Spinal cord (tissue), 10 donors: ENCODE measurements at places on chromosomes 5 and 9.

DNA sequence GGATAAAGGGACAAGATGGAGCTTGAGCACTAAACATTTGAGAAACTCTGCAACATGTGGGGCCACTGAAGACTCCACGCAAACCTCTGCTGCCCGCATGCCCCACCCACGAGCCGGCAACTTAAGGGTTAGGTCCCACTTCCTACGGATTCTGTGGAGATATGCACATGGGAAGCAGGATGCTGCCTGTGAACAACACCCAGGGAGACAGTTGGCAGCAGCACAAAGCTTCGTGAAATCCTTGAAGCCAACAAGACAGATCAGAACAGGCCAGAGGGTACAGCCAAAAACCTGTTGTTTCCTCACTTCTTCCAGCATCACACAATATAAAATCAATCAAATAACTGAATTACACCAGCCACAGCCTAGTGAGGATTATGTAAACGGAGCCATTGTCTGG, 270.4 kb downstream of the ENC1 start:
- no peaks in the 10 kb centered on the region for H3K27me3 ChIP-seq
- DNase-seq, result no peak
- H3K36me3 ChIP-seq, result no peaks in the 10 kb centered on the region
- H3K4me3 ChIP-seq, result no peak overlapping the region
- peaks cover 25% of the 10 kb centered on the region for H3K4me1 ChIP-seq
- H3K27ac ChIP-seq, result no peak overlapping the region

DNA sequence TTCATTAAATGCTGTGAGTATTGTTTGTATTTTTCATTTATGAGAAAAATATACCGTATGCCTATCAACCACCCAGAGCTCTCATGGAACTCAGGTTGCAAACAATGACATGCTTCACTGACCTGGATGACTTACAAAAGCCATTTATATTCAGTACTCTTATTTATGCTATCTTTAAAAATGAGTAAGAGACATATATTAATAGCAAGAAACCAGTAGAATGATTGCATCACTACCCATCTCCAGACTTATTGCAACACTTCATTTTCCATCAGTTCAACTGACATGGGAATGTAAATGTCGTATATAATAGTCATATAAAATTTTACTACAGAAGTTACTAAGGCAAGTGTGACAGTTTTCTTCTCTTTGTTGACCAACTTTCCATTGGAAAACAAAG, 69.1 kb downstream of the OTP start:
- no peaks in the 10 kb centered on the region for H3K27me3 ChIP-seq
- no peaks in the 10 kb centered on the region for H3K4me1 ChIP-seq
- H3K4me3 ChIP-seq, result no peak overlapping the region
- no peaks in the 10 kb centered on the region for H3K36me3 ChIP-seq
- no peak for DNase-seq
- H3K27ac ChIP-seq, result no peak overlapping the region

GRCh38 chr5:103120607-103121200, 603 bp downstream of the PPIP5K2 start:
- DNase-seq, result no peak
- no peaks in the 10 kb centered on the region for H3K27me3 ChIP-seq
- no peaks in the 10 kb centered on the region for H3K36me3 ChIP-seq

GRCh38 chr5:147454996-147455677, 54.7 kb downstream of the DPYSL3 start:
- no peaks in the 10 kb centered on the region for H3K36me3 ChIP-seq
- no peaks in the 10 kb centered on the region for H3K27me3 ChIP-seq
- peaks cover 18% of the 10 kb centered on the region for H3K4me1 ChIP-seq
- no peak for DNase-seq
- H3K4me3 ChIP-seq, result no peak overlapping the region
- H3K27ac ChIP-seq, result peak overlapping the region; percentile 96

DNA sequence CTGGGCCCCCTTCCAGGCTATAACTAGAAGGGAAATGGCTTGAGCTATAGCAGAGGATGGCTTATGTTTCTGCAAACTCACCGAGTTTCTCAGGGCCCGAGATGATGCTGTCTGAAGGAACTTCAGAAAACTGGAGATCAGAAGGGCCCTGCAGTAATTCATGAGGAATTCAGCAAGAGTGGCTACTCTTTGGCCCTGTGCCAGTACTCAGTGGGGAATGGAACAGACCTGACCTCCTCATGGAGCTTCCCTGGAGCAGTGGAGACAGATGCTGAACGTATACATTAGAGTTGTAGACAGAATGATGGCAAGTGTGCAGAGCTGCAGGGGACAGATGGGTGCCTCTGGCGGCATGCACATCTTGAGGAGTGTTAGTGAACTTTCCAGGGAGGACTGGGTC, 17.3 kb upstream of the SMIM32 start:
- H3K27ac ChIP-seq, result no peak overlapping the region
- H3K36me3 ChIP-seq, result peaks cover 2% of the 10 kb centered on the region
- no peaks in the 10 kb centered on the region for H3K4me1 ChIP-seq
- no peak overlapping the region for H3K4me3 ChIP-seq
- no peak for DNase-seq

DNA sequence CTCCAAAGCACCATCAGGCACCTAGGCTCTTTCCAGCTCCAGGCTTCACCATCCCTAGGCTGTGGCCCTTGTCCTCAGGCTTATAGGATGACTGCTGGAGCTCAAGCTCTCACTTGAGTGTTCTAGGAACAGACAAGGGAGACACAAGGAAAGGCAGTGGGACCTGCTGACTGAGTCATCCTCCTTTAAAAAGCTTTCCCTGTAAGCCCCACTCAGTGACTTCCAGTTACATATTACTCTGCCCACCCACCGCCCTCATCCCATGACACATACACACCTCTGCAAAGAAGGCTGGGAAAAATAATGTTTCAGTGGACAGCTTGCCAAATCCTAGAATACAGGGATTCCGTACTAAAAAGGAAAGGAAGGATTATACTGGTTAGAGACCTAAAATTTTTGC, 154.2 kb upstream of the ZNF366 start:
- H3K4me3 ChIP-seq, result no peak overlapping the region
- H3K27me3 ChIP-seq, result no peaks in the 10 kb centered on the region
- no peaks in the 10 kb centered on the region for H3K4me1 ChIP-seq
- H3K27ac ChIP-seq, result no peak overlapping the region
- no peaks in the 10 kb centered on the region for H3K36me3 ChIP-seq
- DNase-seq, result no peak

DNA sequence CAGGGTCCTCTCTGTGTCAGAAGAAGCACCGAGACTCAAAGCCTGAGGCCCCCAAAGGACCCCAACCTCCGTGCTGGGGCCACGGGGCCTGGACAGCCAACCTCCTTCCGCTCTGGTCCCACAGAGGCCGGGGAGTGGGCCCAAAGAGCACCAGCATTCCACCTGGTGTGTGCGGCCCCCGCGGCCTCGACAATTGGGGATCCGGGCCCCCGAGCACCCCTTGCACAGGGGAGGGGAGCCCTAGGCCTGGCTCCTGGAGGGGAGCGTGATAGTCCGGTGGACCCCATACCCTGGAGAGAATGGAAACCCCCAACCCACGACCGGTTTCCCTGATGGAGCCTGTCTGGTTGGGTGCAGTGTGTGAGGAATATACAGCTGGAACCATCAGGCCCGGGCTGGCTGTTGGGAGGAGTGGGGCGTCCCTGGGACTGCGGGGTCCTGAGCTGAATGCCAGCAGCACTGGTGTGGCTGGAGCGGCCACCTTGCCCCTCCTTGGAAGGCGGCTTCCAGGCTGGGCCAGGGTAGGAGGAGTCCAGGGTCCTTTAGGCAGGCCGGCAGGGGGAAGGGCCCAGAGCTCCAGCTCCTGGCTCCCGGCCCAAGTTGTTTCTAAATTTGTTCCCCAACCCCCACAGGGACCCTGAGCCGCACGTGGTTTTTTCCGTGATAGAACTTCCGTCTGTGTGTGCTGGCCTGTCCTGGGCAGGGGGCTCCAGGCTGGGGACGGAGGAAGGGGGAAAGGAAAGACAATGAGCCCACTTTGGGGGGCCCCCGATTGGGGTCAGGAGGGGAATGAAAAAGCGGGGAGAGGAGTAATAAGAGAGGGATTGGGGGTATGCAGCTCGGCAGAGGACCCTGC, 825 bp upstream of the TOR4A start:
- peaks cover 49% of the 10 kb centered on the region for H3K36me3 ChIP-seq
- peak overlapping the region; percentile 52 for H3K27ac ChIP-seq
- peaks cover 49% of the 10 kb centered on the region for H3K27me3 ChIP-seq
- DNase-seq, result no peak
- no peak overlapping the region for H3K4me3 ChIP-seq

DNA sequence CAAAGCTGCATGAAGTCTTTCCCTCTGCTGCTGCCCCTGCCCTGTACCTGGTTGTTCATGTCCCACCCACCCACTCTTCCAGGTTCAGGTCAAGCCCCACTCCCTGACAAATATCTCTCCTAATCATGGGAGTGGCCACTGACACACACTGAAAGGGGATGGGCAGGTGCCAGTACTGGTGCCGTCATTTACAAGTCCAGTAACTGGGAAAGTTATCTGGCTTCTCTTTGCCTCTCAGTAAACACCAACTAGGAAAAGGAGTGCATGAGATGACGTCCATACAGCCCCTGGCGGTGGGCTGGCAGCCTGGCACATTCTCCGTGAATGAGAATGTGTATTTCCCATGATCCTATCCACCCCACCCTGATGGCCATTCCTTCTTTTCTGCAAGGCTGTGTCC, 225.2 kb downstream of the FSTL4 start:
- no peak overlapping the region for H3K4me3 ChIP-seq
- no peak for DNase-seq
- H3K4me1 ChIP-seq, result peaks cover 2% of the 10 kb centered on the region
